ENCODE measurements at places on chromosomes 12 and 14.

- DNase-seq = no peak
Measured at GRCh38 chr14:35807131-35807961, 1.7 kb downstream of the RALGAPA1 start.

GRCh38 chr12:931591-931990 is 17.9 kb downstream of the RAD52 start:
- no peak for DNase-seq

GRCh38 chr12:102504280-102504679 is 23.9 kb upstream of the IGF1 start:
- no peak for DNase-seq

DNA sequence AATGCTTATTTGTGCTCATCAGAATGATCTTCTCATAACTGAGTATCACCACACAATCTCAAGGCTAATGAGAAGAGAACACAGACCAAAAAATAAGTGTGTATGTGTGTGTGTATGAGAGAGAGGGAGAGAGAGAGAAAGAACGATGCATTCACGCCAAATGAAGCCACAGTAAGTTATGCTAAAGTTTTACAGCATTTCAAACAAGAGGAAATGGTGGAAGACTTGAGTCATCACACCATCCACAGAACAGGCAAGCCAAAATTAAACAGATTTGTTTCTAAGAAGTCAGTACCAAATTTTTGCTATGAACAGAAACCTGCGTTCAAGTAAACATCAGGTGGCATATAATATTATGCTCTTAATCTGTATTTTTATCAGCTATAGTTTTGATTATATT is 141.2 kb downstream of the MED13L start:
- DNase-seq = no peak

- no peak for DNase-seq
Measured at GRCh38 chr12:25271486-25272098, 20.9 kb upstream of the KRAS start.

DNA sequence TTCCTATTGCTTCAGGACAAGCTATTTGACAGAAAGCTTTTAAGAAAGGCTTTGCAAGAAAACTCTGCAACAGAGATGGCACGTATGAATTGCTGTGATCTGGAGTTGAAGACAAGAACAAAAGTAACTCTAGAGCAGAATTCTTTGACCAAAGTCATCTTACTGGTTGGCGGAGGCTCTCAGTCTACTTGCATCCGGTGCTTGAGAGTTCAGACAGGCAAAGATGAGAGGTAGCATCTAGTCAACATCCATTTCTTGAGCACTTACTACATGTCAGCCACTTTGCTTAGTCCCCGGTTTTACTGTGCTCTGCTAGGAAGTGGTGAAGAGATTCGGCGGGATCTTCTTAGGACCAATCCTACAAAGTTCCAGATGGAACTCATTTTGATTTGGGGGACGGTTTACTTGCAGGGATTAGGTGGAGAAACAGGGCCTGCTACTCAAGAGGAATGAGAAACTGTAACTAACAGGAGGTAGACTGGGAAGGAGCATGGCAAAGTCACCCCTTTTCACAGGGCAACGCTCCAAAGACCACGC is 404 bp upstream of the CCDC91 start:
- no peak for DNase-seq

DNA sequence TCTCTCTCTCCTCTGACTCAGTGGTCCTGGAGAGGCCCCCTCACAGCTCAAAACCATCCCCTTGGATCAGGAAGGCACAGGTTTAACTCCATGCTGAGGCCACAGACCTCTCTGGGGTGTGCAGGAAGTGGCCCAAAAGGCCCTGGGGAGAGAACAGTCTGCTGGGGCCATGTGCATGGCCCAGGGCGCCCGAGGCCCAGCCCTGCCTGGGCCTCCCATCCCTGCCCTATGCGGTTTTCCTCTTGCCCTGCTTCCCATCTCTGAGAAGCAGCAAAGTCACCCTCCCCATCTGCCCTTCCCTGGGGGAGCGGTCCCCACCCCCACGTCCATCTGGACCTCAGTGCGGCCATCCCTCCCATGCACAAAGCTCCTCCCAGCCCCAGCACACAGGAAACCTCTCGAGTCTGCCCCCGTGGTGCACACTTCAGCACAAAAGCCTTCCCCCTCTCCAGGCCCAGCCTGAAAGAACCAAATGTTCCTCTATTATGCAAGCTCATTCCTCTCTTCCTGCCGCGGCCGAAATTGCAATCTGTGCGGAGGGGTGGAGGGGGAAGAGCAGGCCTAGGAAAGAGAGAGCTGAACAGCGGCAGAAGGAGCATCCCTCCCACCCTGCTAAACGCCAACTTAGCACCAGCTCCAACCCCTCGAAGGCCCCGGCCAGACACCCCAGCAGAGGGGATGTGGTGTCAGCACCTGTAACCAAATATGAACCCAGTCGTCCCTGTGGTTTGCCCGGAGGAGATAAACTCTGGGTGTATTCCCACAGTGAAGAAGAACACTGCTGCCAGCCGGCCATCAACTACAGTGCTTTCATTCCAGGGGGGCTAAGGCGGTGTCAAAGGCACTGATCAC is 108.5 kb downstream of the SCARB1 start:
- no peak for DNase-seq

Measured in iPS DF 6.9 (cell line).